DND-41 (cell line): ENCODE measurements at places on chromosomes 7 and 10.

DNA sequence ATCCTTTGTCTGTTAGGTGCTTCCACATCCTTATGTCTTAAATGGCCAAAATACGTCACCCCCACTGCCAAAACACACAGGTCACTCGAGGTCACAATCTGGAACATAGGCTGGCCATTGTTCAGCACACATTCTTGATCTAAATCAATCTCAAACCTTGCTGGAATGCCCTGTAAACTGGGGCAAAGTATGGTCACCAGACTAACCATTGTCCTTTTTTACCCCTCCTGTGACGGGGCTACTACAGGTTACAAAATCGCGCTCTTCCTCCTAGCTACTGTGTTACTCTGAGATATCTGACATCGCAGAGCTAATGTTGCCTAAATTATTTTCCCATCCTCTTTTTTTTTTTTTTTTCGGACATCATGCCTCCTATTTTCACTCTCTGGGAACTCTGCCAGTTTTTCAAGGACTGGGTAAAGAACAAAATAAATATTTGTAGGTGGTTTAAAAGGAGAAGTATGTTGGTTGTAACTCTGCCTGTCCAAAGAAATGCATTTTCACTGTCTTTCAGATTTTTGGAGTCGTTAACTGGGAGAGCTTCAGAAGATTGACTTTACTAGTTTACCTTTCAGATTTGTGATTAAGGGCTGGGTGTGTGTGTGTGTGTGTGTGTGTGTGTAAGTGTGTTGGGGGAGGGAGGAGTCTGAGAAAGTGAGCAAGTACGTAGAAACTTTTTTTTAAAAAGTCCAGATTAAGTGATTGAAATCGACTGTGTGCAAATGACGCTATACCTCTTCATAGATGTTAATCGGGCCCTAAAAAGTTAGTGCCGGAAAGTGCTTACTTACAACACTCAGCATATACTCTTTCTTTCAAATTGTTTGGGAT is 942 bp upstream of the KIAA1217 start:
- DNase-seq: no peak

DNA sequence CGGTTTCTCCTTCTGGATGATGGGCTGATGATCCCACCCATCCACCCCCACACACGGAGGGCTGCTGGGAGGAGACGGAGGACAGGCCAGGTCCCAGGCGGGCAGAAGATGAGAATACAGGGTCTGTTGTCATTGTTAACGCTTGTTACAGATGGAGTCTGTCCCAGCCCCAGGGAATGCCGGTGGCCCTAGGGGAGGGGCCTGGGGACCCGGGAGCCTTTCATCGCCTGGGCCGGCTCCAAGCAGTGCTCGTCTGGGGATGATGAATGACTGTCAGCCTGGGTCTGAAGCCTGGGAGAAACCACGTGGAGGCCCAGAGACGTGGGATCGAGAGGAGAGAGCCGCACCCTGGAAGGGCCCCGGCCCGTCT is 69.2 kb downstream of the UNCX start:
- DNase-seq: no peak

- DNase-seq: no peak
These were observed 62.1 kb downstream of the PKD1L1 start for GRCh38 chr7:47885987-47886811.

DNA sequence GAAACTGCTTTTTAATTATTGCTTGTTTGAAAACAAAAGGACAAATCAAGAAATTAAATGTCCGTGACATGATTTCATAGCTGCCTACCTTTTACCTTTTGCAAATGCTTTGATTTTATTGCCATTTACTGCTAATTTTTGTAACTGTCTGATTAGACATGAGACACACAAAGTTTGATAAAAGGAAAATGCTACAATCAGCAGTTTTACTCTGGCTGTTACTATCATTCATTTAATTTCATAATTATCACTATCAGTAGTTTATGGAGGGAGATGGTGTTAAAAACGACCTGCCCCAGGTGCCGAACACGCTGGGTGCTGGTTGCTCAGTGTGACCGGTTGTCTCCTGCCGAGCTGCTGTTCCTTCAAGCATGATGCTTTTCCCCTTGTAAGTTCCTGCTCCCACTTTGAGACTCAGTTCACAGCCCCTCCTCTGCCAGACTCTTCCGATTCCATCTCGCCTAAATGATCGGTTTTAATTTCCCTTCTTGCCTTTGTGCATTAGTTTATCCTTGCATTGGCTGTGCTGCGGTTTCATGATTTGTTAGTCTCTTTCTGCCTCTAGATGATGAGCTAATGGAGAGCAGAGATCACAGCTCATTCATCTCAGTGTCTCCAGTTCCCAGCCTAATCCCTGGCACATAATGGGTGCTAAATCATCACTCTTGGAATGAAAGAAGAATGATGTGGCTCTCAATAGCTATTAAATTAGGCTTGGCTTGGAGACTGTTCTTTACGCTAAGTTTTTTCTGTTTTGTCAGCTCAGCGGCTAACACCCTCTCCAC is 110.6 kb downstream of the PFKFB3 start:
- DNase-seq: no peak

DNA sequence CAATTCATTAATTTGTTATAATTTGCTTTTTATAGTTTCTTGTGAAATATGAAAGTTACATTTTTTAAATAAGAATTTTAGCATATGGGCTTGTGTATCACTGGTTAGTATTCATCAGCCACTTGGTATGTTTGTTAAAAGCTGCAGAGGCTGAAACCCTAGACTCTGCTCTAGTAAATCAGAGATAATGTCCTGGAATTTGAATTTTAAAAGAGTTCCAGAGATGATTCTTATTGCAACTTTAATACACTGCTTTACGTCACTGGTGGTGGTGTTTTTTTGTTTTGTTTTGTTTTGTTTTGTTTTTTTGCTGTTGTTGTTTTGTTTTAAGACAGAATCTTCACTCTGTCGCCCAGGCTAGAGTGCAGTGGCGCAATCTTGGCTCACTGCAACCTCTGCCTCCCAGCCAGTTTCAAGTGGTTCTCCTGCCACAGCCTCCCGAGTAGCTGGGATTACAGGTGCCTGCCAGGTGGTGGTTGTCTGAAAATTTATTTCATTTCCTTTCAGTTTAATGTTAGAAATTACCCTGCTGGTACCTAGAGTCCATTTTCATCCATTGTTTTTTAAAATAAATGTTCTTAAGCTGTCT is 43.8 kb downstream of the PTPN12 start:
- no peak for DNase-seq

DNA sequence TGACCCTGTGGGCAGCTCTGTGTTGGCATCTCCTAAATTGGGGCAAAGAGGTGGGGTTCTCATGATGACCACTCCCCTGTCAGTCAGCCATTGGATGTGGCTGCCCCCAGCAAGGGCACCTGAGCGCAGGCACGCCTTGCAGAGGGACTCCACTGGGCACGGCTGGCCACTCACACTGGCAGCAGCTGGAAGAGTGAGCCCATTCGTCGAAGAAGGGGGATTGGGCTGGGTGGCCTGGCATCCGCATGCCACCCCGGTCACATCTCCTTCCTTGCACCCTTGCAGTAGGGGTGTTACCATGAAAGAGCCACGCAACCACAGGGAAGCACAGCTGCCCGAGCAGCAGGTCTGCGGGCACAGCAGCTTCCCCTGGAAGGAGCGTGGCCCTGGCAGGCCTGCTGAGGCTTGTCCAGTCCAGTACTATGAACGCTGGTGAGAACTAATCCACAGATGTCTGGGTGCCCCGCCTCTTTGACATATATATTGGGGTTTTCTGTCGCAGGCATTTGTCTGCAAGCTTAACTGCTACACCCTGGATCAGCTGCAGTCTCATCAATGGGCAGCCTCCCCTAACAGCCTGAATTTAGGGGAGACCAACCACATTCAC is 25.7 kb upstream of the GRB10 start:
- DNase-seq: no peak

DNA sequence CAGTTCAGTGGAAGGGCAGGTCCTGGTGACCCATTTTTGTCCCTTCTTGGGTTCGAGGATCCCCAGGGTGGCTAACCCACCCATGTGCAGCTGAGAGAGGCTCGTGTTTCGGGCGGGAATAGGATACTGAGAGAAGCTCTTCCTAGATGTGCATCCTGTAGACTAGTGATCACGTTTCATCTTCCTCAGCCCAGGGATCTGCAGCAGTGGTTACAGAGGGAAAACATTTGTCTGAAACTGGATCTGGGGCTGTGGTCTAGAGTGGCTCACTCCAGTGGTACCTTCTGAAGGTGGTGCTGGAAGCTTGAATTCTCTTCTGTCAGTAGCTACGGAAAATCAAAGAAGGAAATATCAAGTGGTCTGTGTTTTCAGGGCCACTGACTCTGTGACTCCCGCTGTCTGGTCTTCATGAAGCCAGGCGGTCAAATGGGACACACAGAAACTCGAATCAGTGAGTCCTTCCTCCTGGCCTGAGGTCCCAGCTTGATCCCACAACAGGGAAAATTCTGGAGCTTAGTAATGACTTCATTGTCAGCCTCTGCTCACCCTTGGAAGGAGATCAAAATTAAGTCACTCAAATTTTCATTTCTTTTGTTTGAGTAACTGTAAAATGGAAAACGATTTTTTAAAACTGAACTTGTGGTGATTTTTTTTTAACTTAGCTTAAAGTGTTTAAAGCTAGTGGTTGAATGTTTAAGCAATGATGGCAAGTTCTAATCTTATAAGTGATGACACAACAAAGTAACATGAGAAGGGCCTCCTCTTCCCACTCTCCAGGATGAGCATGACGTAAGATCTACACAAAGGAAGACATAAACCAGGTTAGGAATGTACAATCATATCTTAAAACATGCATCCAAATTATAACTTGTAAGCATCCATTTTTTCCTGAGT is 469.3 kb upstream of the KLF6 start:
- DNase-seq: no peak

- no peak for DNase-seq
These were observed 70.4 kb downstream of the MGAM2 start for GRCh38 chr7:142181966-142182365.

DNA sequence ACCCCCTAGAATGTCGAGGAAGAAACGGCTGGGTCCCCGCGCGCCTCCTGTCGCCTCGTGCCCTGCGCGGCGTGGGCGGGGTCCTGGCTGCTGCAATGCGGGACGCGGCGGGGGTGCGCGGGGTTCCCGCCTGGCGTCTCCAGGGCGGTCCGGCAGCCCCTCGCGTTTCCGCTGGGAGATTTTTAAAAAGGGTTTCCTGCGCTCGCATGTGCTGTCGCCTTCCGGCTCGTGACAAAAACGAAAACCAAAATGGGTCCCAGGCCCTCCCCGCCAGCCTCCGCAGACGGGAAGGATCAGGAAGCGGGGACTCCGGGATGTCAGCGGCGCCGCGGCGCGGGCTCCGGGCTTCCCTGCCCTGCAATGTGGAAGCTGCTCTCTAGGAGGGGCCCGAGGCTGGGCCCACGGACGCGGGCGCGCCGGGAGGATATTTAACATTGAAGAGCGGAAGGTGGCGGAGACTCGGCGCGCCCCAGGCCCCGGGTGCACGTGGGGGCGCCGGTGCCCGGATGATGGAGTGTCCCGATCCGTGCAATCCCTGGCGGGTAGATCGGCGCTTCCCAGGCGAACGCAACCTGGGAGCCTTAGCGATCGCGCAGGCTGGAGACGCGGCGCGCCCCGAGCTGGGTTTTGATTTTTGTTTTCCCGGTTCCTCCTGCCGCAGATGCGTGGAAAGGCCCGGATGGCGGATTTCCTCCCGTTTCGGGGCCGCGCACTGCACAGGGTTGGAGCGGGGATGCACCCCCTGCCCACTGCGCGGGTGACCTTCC is 1.0 kb downstream of the PFKP start:
- DNase-seq: peak; percentile 81

GRCh38 chr10:45278860-45279498 is 36.4 kb downstream of the OR13A1 start:
- no peak for DNase-seq

- DNase-seq: no peak
These were observed 61.7 kb upstream of the ELN start for GRCh38 chr7:73966062-73966940.

DNA sequence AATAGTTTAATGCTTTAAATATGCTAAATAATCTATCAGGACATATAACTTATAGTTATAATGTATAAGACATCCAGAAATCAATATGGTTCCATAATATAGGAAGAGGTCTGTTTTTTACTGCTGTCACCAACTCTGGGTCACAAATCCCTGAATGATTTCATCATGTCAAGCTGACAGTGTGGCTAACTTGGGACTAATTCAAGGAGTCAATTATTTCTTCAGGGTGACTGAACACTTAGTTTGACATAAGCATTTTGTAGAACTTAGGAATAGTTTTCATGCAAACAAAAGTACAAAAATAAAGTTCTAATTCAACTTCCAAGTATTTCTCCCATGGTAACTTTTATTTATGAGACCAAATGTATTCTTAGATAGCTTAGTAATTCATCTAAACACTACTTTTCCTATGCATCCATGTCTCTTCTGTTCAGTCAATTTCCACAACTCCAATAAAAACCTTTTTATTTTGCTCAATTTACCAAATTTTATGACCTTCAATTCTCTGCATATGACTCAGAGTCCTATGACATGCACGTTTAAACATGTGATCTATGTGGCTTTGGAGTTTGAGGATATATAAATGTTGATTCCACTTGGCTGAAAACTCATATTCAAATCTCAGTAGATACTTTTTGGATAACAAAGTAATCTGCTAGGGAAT is 40.3 kb upstream of the GNAT3 start:
- no peak for DNase-seq

- no peak for DNase-seq
These were observed 16.2 kb downstream of the CNNM1 start for GRCh38 chr10:99345350-99345749.

GRCh38 chr10:16644146-16644545 is 122.5 kb upstream of the C1QL3 start:
- DNase-seq: no peak

DNA sequence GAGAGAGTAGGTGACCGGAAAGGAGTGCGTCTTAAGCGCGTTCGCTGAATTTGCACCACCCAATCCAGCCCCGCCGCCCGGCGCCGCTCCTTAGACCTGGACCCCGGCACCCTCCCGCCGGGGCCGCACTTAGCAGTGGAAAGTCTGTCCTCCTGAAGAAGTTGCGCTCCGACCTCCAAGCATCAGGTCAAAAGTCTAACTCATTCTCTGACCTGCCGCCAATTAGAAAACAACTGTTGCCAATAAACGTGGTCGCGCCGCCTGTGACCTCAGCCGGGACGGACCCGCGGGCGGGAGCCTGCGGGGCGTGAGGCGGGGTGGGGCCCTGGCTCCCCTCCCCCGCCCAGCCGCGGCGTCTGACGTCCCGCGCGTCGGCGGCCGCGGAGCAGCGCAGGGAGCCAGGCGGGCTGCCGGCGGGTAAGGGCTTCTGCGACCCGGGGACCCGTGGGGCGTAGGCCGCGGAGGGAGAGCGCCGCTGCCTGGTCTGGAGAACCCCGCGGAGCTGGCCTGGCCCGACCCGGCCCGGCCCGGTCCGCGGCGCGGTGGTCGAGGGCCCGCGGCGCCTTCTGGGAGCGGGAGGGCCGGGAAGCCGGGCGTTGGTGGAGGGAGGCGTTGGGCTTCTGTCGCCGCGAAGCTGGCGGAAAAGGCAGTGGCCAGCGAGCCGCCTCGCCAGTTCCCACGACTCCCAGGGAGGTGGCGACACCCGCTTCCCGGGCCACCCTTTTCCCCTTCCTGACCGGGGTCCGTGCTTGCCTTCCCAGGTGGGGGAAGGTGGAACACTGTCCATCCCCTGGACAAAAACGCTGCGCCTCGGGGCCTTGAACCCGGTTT is at the start of gene BCAP29:
BCAP29 (plus strand) TSS at position 362 of the 831 bp plus-strand sequence. CDS start 527 bp downstream, outside the sequence.
- peak; percentile 67 for DNase-seq

GRCh38 chr10:6128591-6129251 is 39.9 kb downstream of the RBM17 start:
- no peak for DNase-seq
